Activated CD4-positive, alpha-beta T cell treated with anti-CD3 and anti-CD28 coated beads, Interleukin-2, amount 50 U/mL, for 24 hours (primary cell): ENCODE measurements at places on chromosomes 3 and 15.

DNA sequence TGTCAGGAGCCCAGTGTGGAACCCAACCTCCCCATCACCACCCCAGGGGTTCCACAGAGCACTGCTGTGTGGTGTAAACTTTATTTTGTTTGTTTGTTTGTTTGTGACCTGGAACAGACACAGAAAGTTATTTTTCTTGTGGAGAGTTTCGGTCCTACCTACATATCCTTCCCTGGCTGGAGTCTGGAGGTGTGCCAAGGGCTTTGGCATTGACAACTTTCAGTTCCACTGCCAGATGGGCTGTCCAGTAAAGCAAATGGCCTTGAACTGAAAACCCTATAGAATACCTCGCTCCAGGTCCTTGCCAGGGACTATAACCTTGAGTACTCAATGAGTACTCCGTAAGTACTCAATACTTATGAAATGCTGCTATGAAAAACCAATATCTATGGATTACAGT is 103.5 kb downstream of the MITF start:
- DNase-seq, result no peak

DNA sequence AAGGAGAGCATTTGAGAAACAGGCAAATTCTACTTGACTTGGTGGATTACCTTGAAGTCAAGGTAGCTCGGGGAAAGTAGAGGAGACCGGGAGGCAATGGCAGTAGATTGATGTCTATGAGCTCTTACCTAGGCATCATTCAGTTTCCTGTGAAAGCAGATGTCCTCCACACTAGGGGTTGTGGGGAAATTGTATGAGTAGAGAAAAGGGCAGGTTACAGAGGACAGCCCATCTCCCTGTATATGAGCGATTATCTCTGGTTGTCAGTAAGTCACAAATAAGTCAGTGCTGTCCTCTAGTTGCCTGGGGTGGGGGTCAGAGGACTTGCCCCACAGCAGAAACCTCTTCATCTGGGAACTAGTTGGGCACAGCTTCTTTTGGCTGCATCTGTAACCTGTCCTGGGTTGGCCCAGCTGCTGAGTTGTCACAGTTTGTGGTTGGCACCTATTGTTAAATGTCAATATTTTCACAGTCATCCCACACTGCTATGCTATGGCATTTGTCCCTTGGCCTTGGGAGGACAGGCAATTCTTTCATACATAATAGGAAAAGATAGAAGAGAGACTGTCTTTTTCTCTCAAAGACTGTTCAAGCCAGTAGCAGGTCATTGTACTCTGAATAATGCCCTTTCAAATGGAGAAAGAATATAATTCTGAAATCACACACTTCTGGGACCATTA is 53.6 kb upstream of the LRRFIP2 start:
- no peak for DNase-seq

DNA sequence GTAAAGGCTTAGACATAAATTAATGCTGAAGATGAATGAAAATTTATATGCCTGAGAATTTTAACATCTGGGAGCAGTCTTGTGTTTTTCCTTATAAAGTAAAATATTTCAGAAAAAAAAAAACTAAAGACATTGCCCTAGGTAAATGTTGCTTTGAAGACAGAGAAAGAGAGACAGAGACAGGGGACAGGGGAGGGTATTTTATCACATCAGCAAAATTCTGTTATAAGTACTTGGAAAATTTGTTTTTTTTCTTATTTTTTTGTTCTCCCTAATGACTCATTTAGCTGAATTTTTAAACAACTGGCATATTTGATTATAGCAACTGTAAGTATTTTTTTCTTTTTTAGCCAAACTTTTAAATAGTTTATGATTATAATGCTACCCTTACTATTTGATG is 1540.6 kb upstream of the GBE1 start:
- no peak for DNase-seq

DNA sequence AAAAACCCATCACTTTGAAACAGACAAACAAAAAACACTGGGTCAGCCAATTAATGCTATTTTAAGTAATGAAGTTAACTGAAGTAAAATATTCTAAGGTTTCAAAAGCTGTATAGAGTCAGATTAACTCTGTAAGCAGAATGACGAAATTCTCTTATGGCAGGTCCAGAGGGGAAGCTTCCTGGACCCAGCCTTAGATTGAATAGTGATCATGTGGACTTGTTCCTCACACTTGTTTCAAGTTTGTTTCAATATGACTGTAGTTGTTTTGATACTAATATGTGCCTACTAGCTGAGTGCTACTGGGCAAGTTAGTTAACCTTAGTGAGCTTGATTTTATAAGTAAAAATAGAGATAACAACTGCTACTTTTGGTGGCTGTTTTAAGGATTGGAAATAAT is 32.6 kb downstream of the PLS1 start:
- no peak for DNase-seq

DNA sequence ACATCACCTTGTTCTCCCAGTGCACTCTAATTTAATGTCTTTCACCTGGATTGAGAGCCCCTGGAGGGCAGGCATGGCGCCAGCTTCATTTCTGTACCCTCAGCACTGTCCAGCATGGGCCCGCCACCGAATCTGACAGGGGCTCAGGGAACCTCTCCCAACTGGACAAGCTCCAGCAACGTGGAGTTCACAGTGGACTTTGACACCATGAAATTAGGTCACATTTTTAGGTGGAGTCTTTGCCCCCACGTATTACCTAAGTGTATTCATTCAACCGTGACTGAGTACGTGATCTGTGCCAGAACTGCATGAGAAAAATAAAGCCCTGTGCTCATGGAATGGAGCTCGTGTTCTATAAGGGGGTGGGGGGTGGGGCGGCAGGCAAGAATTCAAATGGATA is 94.1 kb upstream of the ATP2B2 start:
- DNase-seq, result no peak

GRCh38 chr15:74682954-74683353 is 12.9 kb downstream of the EDC3 start:
- DNase-seq, result no peak

DNA sequence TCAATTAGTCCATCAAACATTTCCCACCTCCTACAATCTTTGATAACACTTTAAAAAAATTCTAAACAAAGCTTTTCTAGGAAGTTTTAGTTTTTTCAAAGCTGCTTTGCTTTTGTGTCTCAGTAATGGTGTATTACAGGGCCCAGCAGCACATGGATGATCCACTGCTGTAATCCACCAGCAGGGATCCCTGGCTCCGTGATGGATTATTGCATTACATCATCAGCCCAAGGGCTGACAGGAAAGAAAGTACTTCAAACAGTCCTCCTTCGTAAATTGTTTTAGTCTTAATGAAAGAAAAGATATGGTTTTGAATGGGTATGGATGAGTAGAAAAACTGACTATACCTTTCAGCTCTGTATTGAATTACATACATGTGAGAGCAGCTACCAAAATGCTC is 688.9 kb upstream of the NAALADL2 start:
- no peak for DNase-seq
